T-cell (primary cell): ENCODE measurements at places on chromosomes 6 and 20.

DNA sequence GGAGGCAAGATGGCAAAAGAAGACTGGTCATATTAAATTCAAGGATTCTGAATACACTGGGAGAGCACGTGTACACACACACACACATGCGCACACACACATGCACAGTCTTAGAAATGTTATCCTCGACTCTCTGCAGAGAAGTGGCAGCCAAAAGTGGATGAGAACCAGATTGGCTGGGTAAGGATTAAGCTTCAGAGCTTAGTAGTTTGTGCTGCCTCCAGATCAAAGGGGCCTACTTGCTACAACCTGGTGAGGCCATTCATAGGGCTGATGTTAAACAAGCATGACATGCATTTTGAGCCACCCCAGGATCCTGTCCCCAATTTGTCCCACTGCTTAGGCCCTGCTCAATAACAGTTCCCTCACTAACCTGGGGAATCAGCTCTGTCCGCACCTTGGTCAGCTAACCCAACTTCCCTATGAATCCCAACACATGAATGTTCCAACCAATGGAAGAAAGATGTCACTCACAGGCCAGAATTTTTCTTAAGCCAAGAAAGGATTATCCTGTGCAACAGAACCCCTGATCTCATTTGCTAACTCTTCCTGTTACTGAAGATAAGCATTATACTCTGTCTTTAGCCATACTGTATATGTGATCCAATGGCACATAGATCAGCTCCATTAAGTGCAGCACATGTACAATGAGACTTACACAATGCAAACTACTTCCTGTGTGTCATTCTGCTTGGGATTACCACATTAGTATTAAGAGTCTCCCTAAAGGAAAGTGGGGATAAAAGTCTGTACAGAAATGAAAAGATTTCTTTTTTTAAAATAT lies 31.0 kb downstream of the TOMM6 start:
- DNase-seq = no peak

- DNase-seq = no peak
These were observed 6.0 kb downstream of the FUCA2 start for GRCh38 chr6:143505537-143505936.

- no peak for DNase-seq
These were observed 586.1 kb downstream of the PTPRT start for GRCh38 chr20:42603655-42604054.

DNA sequence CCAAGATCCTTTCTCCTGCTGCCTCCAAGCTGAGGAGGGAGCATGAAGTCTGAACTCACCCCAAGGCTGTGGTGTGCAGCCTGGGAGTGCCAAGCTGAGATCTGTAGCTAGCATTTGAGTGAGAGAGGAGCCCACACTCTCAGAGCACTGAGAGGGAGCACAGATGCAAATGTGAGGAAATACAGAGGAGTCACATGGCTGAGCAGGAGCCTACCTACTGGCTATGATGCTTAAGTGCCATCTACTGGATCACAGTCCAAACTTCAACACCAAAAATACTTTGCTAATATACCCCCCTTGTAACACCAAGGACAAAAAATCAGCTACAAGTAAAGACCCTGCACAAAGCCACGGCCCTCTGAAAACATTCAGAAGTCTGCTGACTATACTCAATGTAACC lies 94.4 kb upstream of the IMPG1 start:
- DNase-seq = no peak

DNA sequence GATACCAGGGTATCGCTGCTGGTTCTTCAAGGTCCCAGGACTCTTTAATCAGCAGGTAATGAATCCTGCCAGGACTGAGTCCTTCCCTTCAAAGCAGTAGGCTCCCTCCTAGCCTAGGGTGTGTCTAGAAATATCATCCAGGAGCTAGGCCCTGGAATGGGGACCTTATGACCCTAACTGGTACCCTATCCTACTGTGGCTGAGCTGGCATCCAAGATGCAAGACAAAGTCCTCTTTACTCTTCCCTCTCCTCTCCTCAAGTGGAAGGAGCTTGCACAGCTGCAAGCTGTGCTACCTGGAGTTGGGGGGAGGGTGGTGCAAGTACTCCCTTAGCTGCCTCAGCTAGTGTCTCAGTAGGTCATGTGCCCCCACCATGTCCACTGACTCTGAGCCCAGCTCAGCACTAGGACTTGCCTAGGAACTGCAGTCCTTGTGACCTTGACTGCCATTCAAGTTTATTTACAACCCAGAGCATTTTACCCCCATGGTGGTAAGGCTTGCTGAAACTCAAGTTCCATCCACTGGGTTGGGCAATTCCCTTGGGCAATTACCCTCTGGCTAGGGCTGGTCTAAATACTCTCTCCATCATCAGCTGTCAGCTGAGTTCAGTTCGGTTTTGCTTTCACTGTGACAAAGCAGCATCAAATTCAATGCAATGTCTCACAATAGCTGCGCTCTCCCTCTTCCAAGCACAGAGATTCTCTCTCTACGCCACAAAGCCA lies 48.4 kb upstream of the TOP1 start:
- DNase-seq = no peak

- no peak for DNase-seq
These were observed 100.1 kb upstream of the INSM1 start for GRCh38 chr20:20267685-20268370.
